ENCODE measurements at places on chromosomes 7 and 10.

- DNase-seq, result no peak
Measured at GRCh38 chr7:159154243-159154642, 9.6 kb upstream of the VIPR2 start.

DNA sequence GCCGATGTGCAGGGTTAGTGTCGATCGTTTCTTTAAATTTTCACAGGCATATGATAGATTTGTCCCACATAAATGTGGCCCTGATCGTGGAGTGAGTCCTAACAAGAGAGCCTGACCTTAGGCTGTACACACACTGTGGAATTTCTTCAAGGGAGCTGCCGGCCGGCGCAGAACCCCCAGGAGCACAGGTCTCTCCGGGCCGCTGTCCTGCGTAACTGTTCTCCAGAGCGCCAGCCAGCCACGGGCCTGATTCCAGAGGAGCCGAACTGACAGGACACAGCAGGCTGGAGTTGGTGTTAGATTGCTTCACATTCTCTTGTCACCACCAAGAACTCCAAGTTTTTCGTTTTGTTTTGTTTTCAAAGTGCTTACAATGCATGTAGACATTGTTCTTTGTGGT is 37.3 kb downstream of the SHH start:
- DNase-seq, result no peak

- no peak for DNase-seq
Measured at GRCh38 chr10:89074120-89074519, 83.5 kb downstream of the FAS start.

- no peak for DNase-seq
Measured at GRCh38 chr10:103840740-103841070, 14.7 kb downstream of the SH3PXD2A start.

- no peak for DNase-seq
Measured at GRCh38 chr10:101493782-101494281, 94.2 kb downstream of the POLL start.

- DNase-seq, result no peak
Measured at GRCh38 chr10:36493516-36493880, 631.9 kb upstream of the ANKRD30A start.

- DNase-seq, result no peak
Measured at GRCh38 chr10:63256009-63256773, 123.1 kb downstream of the NRBF2 start.

DNA sequence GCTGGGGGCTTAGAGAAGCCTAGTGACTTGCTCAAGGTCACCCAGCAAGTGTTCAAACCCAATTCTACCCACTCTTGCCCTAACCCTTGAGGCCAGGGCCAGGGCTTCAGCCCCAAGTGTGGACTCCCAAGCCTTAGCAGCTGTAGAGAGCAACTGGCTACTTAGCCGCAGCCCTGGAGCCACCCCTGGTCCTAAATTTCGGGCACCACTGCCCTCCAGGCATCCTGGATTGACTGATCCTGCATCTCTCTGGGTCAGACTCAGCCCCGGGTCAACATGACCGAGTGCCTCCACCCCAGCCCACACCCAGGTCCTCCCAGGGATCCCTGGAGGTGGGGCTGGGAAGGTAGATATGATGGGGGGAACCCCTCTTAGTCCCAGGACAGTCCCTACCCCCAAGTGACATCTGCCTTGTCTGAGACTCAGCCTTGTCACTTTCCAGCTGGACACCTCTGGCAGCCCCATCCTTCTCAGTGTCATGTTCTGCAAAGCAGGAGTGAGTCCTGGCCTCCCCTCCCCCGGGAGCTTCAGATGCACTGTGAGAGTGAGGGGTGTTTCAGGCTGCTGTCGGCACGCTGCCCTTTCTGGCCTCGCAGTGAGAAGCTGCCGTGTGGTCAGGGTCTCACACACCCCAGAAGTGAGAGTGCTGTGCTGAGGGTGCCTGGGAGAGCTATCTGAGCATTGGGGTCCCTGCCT is 89.8 kb downstream of the ZMIZ1 start:
- no peak for DNase-seq

- DNase-seq, result peak; percentile 30
Measured at GRCh38 chr10:102613286-102613685, 31.0 kb upstream of the TRIM8 start.

DNA sequence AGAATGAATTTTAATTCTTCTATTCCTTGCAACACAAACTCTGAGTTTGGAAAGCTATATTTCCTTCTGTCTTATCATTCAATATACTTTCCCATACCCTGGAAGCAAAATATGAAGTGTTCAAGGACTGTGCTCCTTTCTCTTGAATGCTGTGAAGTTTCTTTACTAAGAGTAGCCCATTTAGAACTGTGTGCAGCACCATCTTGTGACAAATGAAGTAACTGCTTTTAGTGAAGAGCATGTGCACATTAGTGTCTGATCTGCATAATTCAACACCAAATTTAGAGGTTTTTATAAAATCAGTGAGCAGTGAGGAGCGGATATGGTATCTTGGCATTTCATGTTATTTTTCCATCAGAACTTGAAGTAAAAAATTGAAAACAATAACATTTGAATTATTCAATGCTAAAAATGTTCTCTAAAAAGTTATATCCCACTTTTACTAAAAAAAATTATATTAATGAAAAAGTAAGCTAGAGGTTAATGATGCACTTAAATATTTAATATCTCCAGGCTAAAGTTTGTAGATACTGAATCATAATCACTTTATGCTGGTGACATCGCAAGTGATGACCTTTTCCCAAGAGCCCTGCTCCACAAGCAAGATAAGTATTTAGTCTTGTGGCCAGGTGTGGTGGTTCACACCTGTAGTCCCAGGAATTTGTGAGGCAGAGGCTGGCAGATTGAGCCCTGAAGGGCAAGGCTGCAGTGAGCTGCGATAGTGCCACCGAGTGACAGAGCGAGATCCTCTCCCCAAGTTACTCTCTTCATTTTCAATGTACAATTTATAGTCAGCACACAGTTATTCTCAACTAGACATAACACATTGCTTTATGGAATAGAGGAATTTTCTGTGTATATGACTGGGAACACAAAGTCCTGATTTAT is 108.8 kb upstream of the PCLO start:
- no peak for DNase-seq

DNA sequence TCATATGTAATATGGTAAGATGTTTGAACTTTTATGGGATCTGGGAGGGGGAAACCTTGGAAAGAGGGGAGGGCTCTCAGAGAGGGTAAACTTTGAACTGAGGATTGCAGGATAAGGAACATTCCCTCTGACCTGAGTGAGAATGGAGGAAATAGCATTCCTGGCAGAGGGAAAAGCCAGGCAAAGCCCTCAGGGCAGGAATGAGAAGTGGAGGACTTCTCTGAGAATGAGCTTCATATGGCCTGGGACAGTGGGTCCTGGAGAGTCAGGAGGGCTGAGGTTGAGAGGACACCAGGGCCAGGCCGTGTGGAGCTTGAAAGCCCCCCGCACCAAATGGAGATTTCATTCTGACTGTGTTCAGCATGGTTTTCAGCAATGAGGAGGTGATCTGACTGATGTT is 34.2 kb downstream of the NPVF start:
- DNase-seq, result no peak

DNA sequence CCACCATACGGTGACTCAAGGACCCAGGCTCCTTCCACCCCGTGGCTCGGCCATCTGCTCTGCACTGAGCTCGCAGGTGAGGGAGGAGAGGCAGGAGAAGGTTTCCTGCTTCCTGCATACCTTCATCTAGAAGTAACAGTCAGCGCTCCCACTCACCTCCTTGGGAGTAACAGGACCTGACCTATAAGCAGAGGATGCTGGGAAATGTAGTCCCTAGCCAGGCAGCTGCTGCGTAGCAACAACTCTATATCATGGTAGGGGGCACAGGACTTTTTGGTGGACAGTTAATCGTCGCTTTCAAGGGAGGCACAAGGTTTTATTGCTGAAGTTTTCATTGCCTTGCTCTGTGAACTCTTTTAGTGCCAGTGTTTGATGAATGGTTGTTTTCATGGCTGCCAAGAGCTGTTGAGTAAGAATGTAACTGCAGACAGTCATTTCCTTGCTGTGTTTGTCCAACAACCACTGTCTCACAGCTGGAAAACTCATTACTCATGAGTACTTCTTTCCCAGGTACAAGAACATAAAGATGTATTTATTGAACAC is 10.2 kb upstream of the ZFYVE27 start:
- no peak for DNase-seq

DNA sequence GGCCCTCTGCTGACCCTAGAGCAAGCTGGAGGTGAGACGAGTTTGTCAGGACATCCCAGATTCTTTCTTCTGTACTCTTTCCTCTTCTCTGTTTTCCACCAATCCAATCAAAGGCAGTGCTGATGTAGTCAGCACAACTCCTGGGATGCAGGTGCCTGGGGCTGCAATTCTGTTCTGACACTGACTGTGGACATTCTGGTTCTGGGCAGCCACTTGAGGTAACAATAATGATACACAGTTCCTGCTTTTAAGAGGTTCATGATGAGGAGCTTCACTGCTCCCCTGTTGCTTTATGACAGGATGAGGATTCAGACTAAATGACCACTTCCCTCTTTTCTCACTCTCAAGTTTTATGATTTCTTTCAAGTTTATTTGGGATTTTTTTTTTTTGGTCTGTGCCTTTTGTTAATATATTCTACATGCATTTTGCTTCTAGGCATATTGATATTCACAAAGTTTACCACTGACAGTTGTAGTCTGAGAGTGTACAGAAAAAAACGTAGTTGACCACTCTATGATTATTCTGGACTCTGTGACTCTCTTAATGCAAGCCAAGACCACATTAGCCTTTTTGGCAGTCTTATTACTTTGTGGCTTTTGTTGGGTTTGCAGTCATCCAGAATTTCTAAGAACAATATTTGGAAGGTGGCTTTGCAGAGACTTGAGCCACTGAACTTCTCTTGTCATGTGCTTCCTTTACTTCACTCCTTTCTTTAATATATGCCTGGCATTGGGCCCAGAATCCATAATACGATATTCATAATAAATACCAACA is 247.6 kb downstream of the AUTS2 start:
- DNase-seq, result no peak

DNA sequence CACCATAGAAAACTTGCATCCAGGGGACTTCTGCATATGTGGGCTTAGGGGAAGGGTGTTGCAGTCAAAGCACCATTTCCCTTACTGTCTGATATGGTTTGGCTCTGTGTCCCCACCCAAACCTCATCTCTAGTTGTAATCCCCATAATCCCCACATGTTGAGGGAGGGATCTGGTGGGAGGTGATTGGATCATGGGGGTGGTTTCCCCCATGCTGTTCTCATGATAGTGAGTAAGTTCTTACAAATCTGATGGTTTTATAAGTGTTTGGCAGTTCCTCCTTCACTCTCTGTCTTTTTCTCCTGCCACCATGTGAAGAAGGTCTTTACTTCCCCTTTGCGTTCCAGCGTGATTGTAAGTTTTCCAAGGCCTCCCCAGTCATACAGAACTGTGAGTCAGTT is 177.4 kb downstream of the ADK start:
- peak; percentile 16 for DNase-seq

GRCh38 chr10:63308628-63309027 is 157.1 kb downstream of the JMJD1C start:
- DNase-seq, result no peak

DNA sequence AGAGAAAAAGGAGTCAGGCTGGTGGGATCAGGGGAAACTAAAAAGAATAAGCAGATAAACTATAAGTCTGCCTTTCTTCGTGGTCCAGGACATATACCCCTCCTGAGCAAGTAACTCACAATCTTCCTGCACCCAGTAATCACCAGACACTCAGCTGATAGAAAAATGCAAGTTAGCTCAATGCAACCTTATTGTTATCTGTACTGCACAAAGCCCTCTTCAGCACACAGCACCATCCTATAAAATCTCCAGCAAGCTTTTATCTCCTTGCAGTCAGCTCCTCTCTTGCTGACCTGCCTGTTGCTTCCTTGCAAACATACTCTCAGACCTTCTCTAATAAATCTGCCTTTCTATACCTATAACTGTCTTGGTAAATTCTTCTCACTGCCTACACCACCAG is 6.7 kb downstream of the SLC37A3 start:
- DNase-seq, result no peak

GRCh38 chr10:24740714-24741113 is 17.0 kb upstream of the ARHGAP21 start:
- DNase-seq, result no peak

DNA sequence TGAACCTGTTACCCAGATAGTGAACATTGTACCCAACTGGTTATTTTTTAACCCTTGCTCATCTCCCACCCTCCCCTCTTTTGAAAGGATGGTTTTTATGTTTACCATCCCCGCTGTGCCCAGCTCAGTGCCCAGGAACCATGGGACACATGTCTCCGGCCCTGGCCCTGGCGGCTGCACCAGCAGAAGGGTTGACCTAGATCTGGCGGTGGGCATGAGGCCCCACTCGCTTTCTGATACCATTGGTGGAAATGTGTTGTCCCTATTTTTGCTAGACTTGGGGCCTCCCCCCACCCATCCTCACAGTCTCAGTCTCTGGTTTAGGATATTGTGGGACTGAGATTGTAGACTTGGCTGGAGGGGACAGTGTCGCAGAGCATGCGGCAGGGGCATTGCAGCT is 11.9 kb downstream of the PFKFB3 start:
- no peak for DNase-seq

GRCh38 chr7:150337659-150338081 is 3.8 kb downstream of the RARRES2 start:
- DNase-seq, result no peak

All from CD4-positive, alpha-beta T cell treated with Interferon gamma for 1 hour (primary cell).